ENCODE measurements at places on chromosomes 16 and 17.

DNA sequence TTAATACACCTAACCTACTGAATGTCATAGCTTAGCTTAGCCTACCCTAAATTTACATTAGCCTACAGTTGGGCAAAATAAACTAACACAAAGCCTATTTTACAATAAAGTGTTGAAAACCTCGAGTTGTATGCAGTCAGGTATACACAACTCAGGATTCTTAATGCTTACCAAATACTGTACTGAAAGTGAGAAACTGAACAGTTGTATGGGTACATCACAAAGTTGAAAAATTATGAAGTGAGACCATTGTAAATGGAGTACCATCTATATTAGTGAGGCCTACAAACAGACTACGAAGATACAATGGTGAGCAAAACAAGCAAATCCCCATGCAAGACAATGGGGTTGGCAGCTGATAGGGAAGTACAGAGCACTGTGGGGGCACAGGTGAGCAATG is 79.7 kb downstream of the VAT1L start:
- no peak for DNase-seq

DNA sequence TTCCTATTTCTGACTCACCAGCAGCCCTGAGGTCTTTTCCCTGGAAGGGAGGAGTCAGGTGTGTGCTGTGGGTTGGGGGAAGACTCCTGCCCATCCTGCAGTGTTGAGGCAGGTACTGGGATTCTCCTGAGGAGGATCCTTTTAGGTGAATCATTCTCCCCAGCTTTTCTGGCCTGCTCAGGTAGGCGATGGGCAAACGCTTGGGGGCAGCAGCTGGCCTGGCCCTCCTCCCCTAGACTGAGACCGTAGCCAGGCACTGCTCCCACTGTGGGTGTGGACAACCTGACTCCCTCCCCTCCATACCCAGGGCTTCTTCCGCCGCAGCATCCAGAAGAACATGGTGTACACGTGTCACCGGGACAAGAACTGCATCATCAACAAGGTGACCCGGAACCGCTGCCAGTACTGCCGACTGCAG is 15.1 kb downstream of the GJD3 start:
- DNase-seq, result no peak

DNA sequence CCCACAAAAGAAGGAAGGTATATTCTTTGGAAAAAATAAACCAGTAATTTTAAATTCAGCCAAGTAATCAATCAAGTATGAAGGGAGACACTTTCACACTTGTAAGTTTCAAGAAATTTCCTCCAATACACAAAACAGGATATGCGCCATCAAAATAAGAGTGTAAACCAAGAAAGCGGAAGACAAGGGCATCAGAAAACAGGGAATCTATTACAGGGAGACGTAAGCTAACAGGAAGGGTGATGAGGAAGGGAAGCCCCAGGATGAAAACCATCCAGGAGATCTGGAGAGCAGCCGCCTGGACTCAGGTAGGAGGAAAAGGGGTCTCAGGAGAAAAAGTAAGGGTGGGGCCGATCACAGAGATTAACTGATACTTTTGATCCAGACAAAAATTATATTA is 31.8 kb upstream of the PITPNM3 start:
- DNase-seq, result no peak

DNA sequence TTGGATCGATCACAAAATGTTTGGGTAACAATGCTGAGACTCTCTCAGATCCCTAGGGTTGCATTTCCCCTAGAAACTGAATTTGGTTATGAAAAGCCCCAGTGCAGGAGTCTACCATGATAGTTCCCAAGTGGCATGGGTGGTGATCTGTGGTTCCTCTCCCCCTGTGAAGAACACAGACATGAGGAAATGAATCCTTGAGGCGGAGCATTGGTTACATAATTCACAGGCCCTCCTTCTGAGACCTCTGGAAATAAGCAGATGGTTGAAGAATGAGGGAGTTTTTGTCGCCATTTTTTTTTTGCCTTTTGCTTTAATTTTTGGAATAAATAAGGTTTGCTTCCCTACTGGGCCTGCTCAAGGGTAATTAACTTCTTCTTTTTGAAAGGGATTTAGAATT is 597.0 kb upstream of the RBFOX1 start:
- no peak for DNase-seq

GRCh38 chr16:11672206-11673090 is 4.2 kb downstream of the SNN start:
- no peak for DNase-seq

DNA sequence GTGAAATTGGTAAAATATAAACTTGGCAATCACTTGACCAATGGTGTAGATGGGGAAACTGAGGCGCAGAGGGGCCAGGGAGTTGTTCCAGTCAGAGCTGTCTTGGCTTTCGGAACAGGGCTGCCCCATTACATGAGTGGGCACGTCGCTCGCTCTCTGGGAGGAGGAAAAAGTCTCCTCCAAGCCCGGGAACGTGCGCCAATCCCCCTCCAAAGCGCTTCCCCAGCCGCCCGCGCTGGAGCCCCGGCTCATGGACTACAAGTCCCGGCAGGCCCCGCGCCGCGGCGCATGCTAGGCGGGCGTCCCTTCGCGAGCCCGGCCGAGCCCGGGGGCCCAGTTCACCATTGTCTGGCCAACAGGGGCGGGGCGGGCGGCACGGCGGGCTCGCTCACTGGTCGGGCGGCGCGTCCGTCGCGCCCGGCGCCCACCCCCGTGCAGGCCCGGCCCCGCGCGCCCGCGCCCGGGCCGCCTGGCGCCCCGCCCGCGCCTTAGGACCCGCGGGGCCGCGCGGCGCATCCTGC is at the start of gene LLGL1:
Gene LLGL1, plus strand, starts transcription at position 515 of the 521 bp plus-strand sequence. CDS start 48 bp downstream, outside the sequence.
- peak; percentile 94 for DNase-seq

- DNase-seq, result no peak
Observed at GRCh38 chr17:83056583-83057396, 22.6 kb upstream of the METRNL start.

GRCh38 chr17:9037736-9038135 is 16.4 kb downstream of the NTN1 start:
- DNase-seq, result no peak

- DNase-seq, result no peak
Observed at GRCh38 chr16:68754084-68754792, 17.1 kb downstream of the CDH1 start.

- DNase-seq, result peak; percentile 47
Observed at GRCh38 chr17:58447039-58447975, 30.0 kb upstream of the RNF43 start.

DNA sequence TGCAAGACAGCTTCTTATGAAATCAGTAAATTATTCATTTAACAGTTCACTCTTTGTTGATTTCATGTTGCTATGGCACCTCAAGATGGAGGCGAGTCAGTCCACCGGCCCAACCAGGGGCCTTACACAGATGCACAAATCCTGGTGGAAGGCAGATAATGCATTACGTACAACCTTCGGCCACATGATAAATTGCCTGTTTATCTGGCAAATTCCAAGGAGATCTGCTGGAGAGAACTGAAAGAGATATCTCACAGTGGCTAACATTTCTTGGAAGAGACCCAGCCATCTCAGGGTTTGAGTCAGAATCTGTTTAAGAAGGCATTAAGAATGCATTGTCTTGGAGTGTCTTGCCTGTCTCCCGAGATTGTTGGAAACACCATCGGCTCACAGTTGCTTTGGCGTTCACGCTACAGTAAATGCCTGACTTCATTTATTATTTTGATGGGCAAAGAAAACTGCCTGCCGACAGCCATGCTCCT is 225.6 kb downstream of the MSI2 start:
- DNase-seq, result no peak

DNA sequence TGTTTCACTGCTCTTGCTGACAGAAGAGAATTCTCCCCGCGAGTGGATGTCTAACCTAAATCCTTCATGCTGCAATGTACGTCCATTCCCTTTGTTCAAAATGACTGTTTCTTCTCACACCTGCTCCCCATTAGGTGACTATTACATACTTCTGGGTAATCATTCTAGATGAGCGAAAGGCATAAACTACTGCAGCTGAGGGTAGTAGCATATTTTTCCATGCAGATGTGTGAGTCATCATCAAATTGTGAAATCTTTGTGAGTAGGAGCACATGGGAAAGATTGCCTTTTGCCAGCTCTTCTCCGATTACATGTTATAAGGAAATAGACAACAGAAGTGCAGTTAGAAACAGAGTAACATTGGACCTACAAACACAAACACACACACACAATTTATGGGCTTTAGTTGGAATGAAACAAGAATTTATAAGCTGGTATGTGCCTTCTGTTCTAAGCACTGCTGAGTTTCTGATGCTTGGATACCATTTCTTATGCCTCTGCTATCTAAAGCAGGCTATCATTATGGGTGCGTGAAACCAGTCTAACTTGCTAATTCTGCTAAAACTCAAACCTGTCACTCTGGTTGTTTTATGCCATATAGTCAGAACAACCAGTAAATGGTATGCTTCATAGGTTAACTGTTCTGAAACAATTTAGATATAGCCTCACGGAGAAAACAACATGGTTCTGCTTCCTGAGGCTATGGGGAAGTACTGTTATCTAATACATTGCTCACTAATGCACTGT is 346.9 kb upstream of the PSMD7 start:
- no peak for DNase-seq

DNA sequence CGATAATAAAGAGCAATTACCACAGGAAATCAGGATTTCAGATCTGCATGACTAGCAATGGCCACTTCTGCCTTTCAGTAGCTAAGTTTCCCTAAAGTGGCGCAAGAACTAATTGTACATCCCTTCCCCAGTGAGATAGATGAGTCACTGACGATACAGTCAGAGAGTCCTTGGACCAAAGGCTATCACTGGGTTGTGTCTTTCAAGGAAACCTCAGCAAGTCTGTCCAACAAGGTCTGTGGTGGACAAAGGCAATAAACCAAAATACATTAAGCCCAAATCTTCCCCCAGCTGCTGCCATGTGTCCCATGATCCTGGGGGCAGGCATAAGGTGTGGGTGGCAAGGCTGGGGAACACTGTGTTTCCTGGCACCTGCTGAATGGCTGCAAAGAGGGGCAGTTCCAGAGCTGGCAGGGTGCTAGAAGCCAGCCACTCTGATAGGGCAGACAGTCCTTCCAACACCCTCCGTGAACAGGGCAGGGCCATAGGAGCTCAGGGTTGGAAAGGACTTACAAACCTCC is 20.5 kb upstream of the MTMR4 start:
- DNase-seq, result no peak

DNA sequence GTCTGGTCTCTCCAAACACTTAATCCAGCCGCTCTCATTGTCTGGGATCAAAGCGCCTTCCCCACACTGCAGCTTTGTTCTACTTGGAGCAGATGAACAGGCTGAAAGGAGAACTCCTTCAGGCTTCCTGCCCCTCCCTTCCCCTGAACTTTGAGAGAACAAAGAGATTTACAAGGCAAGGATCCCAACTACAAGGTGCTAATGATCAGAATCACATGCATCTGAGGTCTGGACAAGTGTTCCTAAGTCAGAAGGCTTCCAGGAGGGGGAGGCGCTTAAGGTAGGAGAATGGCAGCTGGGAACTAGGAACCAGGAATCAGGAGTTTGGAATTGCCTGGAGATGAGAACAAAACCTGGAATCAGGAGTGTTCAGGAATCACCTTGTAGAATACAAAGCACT is 606.3 kb upstream of the CDH11 start:
- DNase-seq, result no peak

- no peak for DNase-seq
Observed at GRCh38 chr17:43018932-43019331, 3.3 kb downstream of the VAT1 start.

- no peak for DNase-seq
Observed at GRCh38 chr17:81371910-81372760, 23.1 kb upstream of the BAHCC1 start.

- DNase-seq, result no peak
Observed at GRCh38 chr17:10767232-10767631, 36.7 kb downstream of the TMEM238L start.

GRCh38 chr16:83336603-83337002 is 471.2 kb upstream of the HSBP1 start:
- no peak for DNase-seq

- DNase-seq, result no peak
Observed at GRCh38 chr16:5379954-5380353, 282.4 kb upstream of the EEF2KMT start.
